AML-193 (cell line): ENCODE measurements at places on chromosomes 3 and 15.

DNA sequence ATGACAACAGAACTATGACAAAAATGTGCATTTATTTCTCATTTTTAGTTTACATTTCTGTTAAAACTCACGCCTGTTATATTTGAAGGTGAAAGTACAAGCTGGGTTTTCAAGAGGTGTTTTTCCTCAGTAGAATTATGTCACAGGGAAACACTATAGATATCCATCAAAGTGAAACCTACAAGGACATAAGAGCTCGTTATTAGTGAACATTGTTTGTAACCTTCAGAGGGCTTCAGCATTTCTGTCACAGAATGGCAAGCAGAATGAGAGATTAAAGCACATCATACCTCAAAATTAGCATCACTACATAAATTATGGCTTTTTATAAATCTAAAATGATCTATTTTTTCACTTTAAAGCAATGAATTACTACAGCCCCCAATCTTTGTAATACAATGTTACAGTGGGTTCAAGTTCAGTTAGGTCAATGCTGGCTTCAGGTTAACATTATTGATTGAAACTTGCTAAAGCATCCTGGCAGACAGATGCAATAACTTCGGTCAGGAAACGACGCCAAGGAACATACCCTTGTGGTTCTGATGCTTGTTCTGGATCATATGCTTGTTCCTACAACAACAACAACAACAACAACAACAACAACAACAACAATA lies 405.6 kb downstream of the CADM2 start:
- no peak for DNase-seq

DNA sequence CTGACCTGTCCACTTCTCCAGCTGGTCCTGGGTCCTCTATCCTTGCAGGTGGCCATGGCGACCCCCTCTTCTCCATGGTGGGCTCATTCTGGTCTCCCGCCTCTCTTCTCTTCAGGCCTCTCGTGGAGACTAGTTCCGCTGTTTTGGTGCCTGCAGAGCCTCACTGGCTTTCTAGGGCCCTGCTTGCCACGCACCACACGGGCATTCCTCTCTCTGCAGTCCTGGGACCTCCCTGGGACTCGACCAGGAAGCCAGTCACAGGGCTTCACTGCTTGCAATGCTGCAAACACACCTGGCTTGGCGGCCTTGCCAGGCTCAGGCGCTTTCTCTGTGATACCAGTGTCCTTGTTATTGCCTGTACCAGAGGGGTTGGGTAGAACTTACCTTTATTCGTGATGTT lies 9.1 kb downstream of the SLC28A1 start:
- no peak for DNase-seq

DNA sequence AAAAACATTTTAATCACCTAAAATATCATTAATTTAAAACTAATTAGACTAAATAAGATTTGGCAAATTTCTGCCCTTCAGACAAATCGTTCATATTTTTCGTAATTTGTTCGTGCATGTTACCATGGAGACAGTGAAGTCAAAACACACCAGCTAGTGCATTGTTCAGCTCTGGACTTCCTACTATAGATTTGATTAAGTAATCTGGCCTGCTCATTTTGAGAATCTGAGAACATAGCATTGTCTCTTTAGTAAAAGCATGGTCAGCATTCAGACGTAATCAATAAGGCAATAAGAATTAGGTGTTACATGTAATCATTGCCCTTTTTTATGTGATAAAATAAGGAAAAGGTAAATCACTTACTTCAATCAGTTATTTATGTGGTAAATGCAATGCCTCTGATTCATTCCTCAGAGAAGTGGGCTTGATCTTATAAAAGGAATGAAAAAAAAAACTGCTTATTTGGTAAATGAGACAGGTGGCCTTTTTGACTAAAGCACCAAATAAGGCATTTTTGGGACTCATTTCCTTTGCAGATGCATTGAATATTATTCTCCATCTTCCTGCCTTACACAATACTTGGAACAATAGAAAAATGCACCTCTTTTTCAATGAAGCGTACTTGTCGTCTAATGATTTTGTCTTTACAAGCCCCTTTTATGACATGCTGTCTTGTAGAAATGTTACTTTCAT lies 84.5 kb upstream of the FNDC3B start:
- DNase-seq = no peak

DNA sequence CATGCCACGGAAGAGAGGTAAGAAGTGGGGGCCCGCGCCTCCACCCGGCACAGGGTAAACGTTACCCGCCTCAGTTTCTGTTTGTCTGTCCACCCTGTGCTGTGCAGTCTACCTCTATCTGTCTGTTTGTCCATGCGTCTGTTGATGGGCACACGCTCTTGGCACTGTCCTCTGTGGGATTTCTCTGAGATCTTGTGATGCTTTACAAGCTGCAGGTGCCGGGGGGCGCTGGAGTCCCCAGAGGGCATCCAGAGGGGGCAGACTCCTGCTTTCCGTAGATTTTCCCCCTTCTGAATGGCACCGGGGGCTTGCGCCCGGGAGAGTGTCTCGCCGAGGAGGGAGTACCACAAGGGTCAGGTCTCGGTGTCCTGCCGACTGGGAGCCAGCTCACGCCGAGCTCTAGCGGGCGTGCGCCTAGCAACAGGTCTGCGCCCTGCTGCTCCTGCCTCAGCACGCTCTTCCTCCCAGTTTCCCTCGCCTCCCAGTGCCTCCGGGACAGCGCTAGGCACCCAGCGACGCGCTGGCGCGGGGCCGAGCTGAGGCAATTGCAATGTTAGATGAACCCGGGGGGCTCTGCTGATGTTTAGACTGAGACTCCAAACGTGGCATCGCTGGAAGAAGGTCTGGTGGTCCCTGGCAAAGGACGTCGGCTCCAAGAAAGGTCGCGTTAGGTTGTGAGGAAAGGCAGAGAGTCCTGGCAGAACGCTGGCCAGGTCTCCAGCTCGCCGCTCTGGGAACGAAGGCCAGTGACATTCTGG lies 667 bp downstream of the CEMIP start:
- no peak for DNase-seq
